ENCODE measurements at places on chromosomes 4 and X.
A peak's percentile ranks its signal among the peaks of the same experiment; 100 is the strongest.

GRCh38 chr4:78768452-78769180, 7.5 kb upstream of the BMP2K start:
- no peak for DNase-seq

GRCh38 chr4:141810712-141811375, 174.5 kb downstream of the IL15 start:
- DNase-seq, result no peak

DNA sequence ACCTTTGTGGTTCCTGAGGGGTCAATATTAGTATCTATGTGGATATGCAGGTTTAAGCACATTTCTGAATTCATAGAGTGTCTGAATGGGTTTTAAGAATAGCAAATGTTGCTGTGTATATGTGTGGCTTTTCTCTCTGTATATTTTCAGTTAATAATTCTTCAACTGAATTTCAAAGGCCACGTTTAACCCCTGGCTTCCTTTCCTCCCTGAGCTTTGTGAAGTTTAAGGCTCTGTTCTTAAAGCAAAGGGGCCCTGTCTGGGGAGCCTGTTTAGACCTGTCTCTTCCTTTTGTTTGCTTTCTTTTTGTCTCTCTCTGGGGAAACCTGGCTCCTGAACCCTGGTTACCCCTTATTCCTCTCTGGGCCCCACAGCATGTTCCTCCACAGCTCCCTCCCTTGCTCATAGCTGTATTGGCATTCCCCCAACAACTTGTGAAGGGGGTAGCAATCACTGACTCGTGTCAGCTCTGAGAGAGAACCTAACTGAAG, 139.1 kb downstream of the COL4A6 start:
- DNase-seq, result no peak

GRCh38 chr4:21790438-21791029, 158.0 kb downstream of the KCNIP4 start:
- DNase-seq, result no peak

GRCh38 chr4:83114576-83114975, at the start of gene PLAC8:
PLAC8 (minus strand) TSS chr4:83114729; CDS start chr4:83107921, 6,808 bp downstream.
- no peak for DNase-seq

DNA sequence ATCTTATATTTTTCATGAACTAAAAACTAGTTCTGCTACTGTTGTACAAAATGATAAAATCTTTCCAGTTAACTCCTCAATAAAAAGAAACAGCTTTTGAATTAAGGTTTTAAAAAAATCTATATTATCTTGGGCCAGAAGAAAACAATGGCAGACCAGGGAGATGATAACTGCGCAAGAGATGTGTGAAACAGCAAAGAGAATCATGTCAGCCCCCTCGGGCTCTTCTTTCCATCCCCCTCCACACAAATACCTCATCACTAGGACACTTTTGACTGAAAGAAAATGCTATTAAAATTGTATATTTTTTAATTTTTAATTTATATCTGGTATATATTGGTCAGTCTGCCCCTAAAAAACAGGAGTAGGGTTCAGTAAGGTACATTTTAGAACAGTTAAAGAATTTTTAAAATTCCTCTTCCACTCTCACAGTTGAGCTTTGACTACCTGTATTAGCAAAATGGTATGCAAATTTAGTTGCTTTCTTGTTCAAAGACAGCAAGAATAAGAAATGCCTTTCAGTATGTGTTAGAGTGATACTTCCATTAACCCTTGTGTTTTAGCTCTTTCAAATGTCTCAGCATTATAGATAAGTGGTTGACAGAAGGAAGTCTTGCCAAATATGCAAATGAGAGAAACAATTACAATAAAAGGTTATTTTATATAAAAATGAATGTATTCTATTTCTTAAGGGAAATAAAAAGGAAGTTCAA, 36.4 kb upstream of the LCORL start:
- no peak for DNase-seq

GRCh38 chrX:113651306-113651705, 810.7 kb upstream of the AMOT start:
- DNase-seq, result no peak

- no peak for DNase-seq
Measured at GRCh38 chr4:38383646-38384121, 280.3 kb upstream of the KLF3 start.

DNA sequence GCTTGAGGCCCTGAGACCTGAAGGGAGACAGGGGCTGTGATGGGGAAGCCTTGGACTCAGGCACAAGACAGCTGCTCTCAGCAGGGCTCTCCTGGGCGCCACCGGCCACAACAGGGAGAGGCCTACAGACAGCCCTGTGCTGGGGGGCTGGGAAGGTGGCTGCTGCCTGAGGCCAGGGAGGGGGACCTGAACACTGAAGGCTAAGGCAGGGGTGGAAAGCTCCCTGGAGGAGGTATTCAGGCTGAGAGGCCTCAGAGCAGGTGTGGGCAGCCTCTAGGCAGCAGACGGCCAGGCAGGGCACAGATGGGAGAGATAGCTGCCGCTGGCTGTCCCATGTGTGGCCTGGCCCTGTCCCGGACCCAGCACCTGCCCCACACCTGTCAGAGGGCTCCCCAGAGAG, 33.0 kb downstream of the TACC3 start:
- no peak for DNase-seq

- peak; percentile 69 for DNase-seq
Measured at GRCh38 chr4:55321707-55322264, 24.3 kb upstream of the SRD5A3 start.

- no peak for DNase-seq
Measured at GRCh38 chr4:65416891-65417290, 253.4 kb downstream of the EPHA5 start.

DNA sequence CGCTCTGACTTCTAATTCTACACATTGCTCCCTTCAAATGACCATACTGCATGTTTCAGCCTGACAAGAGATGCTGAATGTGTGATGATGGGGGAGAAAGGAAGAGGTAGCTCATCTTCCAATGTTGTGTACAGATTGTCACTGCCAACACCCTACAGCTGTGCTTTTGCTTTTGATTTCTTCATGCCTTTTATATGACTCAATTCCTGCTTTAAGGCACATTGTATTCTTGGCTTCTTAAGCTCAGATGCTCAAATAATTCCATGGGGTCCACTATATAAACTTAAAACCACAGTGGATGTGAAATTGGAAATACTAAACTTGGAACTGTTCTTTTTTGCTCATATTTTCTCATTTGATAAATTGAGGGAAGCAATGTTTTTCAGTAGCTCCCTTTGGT, 183.2 kb upstream of the WDFY3 start:
- no peak for DNase-seq

DNA sequence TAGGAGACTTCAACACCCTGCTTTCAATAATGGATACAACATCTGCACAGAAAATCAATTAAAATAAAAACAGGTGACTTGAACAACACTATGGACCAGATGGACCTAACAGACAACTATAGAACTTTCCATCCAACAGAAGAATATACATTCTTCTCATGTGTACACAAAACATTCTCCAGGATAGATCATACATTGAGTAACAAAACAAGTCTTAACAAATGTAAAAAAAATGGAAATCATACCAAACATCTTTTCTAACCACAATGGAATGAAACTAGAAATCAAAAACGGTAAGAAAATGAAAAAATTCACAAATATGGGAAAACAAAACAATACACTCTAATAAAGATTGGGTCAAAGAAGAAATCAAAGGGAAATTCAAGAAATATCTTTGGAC, 24.7 kb downstream of the CYP2U1 start:
- no peak for DNase-seq

DNA sequence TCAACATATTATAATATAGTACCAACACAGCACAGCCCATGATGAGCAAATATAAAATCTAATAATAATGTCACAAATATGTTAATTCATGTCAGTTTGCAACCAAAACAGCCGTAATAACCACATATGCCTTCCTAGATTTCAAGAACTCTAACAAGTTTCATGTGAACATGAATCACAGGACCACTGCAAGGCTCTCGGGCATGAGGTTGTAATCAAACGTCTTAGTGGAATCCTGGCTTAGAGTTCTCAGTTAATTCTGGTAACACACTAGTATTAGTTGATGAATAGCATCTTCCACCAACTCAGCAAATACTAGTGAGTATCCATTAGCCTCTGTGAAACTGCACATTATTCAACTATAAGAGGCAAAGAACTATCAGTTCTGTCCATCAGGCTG, 379.3 kb upstream of the TENM3 start:
- no peak for DNase-seq

DNA sequence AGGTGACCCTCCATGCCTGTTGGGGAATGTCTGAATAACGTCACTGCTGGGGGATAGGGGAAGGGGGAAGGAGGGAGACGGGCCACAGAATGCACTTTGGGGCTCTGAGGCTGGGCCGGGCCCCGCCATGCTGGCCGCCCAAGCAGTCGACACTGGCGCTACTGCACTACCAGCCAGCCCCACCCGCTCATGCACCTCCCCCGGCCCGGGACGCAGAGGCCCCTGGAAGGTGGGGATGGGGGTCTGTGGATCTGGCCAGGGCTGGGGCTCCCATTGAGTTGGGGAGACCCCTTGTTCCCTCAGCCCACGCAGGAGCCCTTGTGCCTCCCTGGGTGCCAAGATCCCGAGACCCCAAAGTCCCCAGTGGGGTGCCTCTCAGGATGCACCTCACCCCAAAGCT, 17.8 kb downstream of the FLNA start:
- DNase-seq, result no peak

- DNase-seq, result no peak
Measured at GRCh38 chr4:106601519-106601918, 232.9 kb upstream of the GIMD1 start.

GRCh38 chr4:12416755-12417154, 988.1 kb upstream of the HS3ST1 start:
- DNase-seq, result no peak

DNA sequence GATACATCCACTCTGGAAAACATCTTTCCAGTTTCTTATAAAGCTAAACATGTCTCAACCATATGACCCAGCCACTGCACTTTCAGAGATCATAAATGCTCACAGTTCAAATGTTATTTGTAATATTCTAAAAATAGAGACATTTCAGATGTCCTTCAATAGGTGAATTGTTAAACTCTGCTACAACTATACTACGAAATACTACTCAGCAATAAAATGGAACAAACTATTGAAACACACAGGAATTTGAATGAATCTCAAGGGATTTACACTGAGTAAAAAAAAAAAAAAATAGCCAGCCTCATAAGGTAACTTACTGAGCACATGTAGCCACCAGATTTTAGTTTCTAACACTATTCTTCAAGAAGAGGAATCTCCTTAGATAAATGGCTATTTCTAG, 253.9 kb downstream of the PCDH18 start:
- no peak for DNase-seq

DNA sequence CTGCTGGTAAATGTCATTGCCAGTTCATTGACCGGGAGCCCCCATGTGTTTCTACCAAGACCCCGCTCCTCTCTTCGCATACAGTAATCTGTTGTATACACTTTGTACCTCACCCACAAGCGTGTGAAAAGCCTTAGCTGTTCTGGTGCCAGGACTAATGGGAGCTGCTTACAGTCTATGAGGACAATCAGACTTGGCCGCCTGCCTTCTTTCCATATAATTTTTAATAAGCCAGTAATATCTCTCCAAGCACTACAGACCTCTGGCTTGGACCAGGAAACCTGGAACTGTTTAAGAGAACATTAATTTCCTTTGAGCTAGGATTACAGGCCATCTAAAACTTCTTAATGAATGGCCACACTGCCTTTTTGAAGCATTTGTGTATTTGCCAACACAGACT, 149.7 kb upstream of the MSX1 start:
- no peak for DNase-seq

GRCh38 chr4:145623831-145624230, 4.6 kb downstream of the MMAA start:
- no peak for DNase-seq

- DNase-seq, result no peak
Measured at GRCh38 chr4:20512985-20513384, 187.3 kb upstream of the PACRGL start.

- no peak for DNase-seq
Measured at GRCh38 chr4:109462802-109463201, 29.2 kb downstream of the SEC24B start.

GRCh38 chr4:92636038-92636806, 332.5 kb downstream of the GRID2 start:
- DNase-seq, result no peak

- no peak for DNase-seq
Measured at GRCh38 chr4:89836897-89837384, at the start of gene SNCA. SNCA (minus strand) TSS chr4:89837161; CDS start chr4:89835667, 1,494 bp downstream.

GRCh38 chr4:32268863-32269262, 1548.7 kb downstream of the PCDH7 start:
- no peak for DNase-seq

GRCh38 chr4:100359441-100359840, 158.4 kb downstream of the EMCN start:
- DNase-seq, result no peak

DNA sequence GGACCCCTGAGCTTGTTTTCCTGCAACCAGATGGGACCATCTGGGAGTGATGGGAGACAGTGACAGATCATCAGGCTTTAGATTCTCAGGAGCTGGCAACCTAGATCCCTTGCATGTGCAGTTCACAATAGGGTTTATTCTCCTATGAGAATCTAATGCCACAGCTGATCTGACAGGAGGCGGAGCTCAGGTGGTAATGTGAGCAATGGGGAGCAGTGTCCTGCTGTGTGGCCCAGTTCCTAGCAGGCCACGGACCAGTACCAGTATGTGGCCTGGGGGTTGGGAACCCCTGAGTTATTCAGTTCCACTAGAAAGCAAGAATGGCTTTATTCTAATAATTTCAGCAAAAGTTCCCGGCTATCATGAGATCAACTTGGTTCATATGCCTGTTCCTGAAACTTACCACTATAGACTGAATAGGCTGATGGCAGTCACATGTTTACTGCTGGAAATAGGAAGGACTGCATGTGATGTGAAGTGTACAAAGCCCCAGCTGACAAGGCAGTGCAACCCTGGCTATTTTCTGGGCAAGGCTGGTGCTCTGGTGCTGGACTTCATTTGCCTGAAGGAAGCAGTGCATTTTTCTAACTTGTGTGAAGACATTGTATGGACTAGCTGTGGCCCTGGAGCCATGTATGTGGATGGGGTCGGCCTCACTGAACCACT, 107.2 kb downstream of the SPRY1 start:
- no peak for DNase-seq

DNA sequence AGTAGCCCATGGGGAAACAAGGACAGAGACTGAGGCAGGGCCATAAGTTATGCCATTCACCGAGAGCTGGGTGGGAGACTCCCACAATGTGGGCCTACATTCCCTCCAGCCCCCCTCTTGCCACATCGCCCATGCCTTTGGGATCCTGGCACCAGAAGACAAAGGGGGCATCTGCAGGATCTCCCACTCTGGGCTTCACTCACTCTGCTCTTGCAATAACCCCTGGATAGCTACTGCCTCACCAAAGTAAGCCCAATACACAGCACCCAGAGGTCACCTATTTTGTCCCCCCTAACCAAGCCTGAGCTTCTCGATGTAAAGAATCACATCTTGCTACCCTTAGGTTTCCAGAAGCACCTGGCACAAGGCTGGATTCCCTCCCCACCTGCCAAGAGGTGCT, 741 bp upstream of the RTL5 start:
- DNase-seq, result no peak
